ENCODE measurements at places on chromosomes 5 and 9. TPM values are rescaled to one million over a fixed set of nuclear protein-coding genes. Genes with fewer than 3 reads are reported as not detected.

GRCh38 chr9:115444959-115445358 lies 327.0 kb upstream of the TNC start:
- DNase-seq: no peak

DNA sequence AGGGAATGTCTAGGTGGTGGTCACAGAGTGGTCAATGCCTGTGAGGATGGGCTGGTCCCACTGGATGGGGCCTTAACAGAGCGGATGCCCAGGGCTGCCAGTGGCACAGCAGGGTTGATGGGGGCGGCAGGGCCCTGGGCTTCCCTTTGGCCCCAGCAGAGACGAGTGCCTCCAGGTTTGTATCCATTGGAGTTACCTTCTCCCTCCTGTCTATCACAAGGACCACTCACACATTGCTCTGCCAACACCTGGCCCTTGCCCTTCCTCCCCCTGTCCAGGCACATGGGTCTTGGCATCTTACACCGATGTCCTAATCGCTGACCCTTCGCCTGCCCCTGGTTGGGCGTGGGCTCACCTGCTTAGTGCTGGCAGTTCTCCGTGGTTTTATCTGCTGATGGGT lies 26.2 kb upstream of the IRX4 start:
- peak; percentile 34 for DNase-seq

DNA sequence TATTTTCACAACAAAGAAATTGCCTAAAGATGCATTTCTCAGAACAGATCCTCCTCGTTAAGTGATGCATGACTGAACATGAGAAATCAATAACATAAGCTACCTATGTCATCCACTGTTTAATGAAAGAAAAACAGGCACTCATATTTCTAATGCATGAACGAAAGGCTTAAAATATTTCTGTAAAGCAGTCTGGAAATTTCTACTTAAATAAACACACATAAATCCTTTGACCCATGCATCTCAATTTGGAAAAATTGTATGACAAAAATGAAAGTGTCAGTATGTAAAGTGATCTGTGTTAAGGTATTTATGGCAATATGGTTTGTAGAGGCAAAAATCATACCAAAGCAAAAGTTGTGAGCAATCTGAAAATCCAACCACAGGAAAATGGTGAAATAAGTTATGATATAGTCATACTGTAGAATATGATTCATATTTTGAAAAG lies 399.2 kb upstream of the GRAMD2B start:
- no peak for DNase-seq

- DNase-seq: no peak
Observed at GRCh38 chr9:135258461-135258860, 171.0 kb downstream of the OLFM1 start.

DNA sequence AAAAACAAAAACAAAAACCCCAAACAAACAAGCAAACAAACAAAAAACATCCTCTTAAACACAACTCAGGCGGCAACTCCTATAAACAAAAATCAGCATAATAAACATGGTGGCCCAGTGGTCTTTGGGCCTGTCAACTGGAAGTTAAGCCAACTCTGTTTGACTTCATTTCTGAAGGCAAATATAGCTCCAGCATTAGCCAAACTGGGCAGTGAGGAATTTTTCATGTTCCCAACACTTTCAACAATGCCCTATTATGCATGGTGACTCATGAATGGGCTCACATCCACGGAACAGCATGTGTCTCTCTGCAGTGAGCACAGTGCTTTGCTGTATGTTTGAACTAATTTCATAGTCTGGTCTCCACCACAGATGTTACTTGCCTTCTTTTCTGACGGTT lies 143.9 kb upstream of the STC2 start:
- DNase-seq: peak; percentile 93

DNA sequence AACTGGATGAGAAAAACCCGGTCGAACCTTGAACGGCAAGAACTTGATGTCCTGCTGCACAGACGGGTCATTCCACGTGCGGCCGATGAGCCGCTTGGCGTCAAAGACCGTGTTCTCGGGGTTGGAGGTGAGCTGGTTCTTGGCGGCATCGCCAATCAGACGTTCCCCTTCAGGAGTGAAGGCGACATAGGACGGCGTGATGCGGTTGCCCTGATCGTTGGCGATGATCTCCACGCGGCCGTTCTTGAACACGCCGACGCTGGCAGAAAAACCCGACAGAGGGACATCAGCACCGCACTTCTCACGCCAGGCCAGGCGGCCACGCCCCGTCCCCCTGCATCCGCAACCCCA lies 519 bp downstream of the HSPA5 start:
- DNase-seq: peak; percentile 45

DNA sequence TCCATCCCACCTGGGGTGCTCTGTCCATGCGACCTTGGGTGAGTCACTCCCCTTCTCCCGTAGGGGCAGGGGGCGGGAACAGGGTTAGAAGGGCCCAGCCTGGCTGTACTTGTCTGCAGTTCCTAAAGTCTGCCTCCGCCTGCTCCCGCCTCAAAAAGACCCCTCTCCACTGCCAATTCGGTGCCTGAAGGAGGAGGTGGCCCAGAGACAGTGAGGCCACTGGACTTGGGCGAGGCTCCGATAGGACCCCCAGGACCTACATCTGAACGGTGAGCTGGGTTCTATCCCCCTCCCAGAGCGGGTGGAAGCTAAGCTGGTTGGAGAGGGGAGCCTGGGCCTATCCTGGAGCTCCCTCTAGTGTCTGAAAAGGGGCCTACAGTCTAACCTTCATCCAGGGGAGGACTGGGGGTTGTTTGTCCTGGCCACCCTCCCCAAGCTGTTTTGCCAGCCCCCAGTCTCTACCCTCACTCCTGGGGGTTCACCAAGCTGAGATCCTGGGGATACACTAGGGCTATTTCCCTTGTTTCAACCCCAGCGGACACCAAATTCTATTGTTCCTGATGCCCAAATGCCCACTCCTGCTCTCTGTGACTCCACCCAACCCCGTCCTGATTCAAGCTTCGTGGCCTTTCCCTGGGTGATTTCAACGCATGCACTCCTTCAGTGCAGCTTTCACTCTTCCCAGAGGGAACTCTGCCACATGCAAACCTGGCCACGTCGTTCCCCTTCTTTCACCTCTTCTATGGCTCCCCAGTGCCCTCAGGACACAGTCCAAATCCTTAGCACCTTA lies 6.1 kb upstream of the CRB2 start:
- DNase-seq: peak; percentile 33

- no peak for DNase-seq
Observed at GRCh38 chr5:96778409-96778808, 29.3 kb downstream of the ERAP1 start.

- no peak for DNase-seq
Observed at GRCh38 chr5:9201011-9201410, 344.9 kb downstream of the SEMA5A start.

GRCh38 chr9:122096620-122097415 lies 3.7 kb upstream of the TTLL11 start:
- no peak for DNase-seq

GRCh38 chr9:133795049-133795448 lies 56.9 kb upstream of the SARDH start:
- no peak for DNase-seq

DNA sequence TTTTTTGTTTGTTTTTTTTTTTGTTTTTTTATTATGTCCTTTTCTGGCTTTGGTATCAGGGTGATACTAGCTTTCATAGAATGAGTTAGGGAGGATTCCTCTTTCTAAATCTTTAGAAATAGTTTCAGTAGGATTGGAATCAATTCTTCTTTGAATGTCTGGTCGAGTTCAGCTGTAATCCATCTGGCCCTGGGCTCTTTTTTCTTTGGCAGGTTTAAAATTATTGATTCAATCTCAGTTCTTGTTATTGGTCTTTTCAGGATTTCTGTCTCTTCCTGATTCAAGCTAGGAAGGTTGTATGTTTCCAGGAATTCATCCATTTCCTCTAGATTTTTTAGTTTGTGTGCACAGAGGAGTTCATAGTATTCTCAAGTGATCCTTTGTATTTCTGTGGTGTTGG lies 34.9 kb downstream of the IQGAP2 start:
- DNase-seq: no peak

DNA sequence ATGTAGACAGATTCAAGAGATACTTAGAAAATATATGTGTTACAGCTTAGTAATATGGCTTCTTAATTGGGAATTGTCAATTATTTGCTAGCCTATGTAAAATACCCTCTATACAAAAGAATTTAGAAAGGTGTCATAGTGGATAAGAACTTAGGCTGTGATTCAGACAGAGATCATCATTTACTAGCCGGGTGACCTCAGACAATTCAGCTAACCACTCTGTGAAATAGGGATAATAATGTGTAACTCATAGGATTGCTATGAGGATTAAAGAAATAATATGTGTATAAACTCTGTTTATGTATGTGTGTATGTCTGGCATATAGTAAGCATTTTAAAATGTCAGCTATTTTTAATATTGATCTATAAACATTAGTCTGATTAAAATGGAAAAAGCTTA lies 5.9 kb upstream of the LARS1 start:
- no peak for DNase-seq

- DNase-seq: no peak
Observed at GRCh38 chr5:9125852-9126251, 420.0 kb downstream of the SEMA5A start.

GRCh38 chr5:168941901-168942300 lies 359.0 kb downstream of the SLIT3 start:
- DNase-seq: no peak

- DNase-seq: no peak
Observed at GRCh38 chr5:39661026-39661779, 236.4 kb upstream of the DAB2 start.

- no peak for DNase-seq
Observed at GRCh38 chr9:107708791-107709190, 219.2 kb upstream of the KLF4 start.

- DNase-seq: no peak
Observed at GRCh38 chr5:158832731-158833130, 267.0 kb downstream of the EBF1 start.

DNA sequence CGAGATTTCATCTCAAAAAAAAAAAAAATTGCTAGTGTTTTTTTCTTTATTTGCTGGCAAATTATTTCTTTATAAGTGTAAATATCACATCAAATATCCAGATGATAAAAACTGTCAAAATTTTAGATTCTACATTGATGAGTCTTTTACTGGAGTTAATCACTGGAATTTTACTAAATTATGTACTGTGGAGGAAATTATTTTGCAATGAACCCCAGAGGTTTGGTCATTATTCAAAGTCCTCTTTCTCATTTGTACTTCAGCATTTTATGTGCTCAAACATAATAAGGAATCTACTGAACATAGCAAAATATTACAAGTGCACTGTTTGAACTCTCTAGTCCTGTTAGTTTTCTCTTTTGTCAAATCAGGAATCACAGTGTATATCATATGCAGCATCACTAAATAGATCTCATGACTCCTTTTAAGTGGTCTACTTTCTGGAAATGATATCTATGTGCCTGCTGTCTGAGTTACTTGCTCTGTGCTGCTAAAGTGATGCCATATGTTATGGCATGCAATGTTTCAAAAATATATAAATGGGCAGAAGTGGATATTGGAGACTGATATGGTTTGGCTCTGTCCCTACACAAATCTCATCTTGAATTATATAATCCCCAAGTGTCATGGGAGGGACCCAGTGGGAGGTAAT lies 18.0 kb downstream of the OTULINL start:
- DNase-seq: no peak

DNA sequence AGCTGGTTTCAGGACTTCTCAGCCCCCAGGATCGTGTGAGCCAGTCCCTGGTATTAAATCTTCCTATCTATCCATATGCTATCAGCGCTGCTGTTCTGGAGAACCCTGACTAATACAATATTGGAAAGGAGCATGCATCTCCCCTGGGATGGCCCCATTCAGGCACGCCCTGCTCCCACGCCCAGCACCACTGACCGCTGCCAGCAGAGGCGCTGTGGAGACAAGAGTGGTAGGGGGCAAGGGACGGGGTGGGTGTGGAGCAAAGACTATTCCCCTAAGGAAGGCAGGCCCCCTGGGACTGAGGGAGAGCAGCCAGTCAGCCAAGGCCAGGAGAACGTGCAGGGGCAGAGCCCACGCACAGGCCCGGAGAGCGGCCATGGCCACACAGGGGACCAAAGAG lies 116.0 kb downstream of the VAV2 start:
- DNase-seq: no peak

DNA sequence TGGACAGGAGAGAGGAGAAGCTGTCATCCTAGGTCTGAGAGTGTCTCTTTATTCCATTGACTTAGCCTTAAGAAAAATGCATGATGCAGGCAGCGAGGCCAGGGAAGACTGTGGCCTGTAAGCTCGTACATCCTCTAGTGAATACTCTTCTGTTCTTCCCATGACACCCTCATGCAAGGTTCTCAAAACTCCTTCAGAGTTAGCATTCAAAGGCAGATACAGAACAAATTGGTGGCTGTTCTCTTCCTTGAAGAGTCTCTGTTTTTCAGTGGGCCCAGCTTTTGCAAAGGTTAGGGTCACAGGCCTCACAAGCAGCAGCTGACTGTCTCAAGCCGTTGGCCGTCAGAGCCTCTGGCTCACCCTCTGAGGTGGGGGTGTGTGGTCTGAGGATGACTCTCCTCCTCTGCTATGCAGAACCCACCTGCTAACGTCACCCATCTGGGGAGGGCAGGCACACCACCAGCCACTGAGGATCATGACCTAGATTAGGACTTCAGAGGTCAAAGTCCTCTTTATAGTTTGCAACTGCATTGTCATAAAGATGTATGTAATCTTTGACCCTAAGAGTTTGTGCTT lies 15.1 kb downstream of the ADCY2 start:
- DNase-seq: no peak

- DNase-seq: no peak
Observed at GRCh38 chr9:116844621-116845020, 157.5 kb downstream of the TRIM32 start.

DNA sequence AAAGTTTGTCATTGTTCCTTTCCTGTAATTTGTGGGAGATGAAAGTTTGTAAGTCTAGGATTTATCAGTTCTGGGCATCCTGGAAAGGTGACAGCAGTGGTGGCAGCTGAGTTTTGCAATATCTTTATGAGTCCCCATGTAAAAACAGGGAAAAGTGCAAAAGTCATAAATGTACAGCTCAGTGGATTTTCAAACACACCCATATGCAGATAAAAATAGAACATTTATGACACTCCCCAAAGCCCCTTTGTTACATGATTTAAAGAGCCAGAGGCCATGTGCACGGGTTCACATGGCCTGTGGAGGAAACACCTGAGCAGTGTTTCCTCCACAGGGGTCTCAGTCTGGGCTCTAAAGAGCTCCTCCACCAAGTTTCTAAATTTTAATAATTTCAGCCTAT lies 6.3 kb downstream of the TMEM38B start:
- DNase-seq: no peak

- no peak for DNase-seq
Observed at GRCh38 chr5:150401376-150402228, 11.1 kb downstream of the CD74 start.

FAM240B gene
- not detected for total RNA-seq

TMOD1 gene
- total RNA-seq: 10.4 TPM

CKMT2 gene
- 3.6 TPM for total RNA-seq

DRD1 gene
- under 0.01 TPM for total RNA-seq

KCNV2 gene
- total RNA-seq: not detected

LCN2 gene
- total RNA-seq: 38.5 TPM

CDX1 gene
- total RNA-seq: 1.3 TPM

IRX2 gene
- total RNA-seq: 69.4 TPM

MCC gene
- total RNA-seq: 29.4 TPM

FOXD4L4 gene
- 0.32 TPM for total RNA-seq

FXN gene
- 3.8 TPM for total RNA-seq

CHSY3 gene
- total RNA-seq: 3.7 TPM

FAXDC2 gene
- 43.9 TPM for total RNA-seq

KIF24 gene
- total RNA-seq: 1.3 TPM

Measured in breast epithelium (tissue), 4 donors.